ENCODE measurements at places on chromosomes 2 and 18.

DNA sequence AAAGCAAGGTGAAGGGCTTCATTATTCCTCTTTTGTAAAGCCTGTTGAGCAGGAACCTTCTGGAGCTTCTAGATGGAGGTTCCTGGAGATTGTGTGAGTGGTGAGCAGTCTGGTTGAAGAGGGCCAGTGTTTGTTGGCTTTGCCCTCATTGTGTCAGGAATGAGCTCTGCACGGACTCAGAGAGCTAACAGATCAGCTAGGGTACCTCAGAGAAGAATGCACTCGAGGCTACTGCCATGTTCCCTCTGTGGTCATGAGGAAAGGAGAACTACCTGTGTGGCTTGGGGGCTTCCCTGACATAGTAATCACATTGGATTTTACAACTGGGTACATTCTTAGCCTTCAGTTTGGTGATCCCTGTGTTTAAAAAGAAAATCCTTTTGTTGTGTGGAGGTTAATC, 46.6 kb downstream of the SPTBN1 start:
- DNase-seq, result no peak

GRCh38 chr2:136718273-136718672, 47.1 kb upstream of the THSD7B start:
- DNase-seq, result no peak

DNA sequence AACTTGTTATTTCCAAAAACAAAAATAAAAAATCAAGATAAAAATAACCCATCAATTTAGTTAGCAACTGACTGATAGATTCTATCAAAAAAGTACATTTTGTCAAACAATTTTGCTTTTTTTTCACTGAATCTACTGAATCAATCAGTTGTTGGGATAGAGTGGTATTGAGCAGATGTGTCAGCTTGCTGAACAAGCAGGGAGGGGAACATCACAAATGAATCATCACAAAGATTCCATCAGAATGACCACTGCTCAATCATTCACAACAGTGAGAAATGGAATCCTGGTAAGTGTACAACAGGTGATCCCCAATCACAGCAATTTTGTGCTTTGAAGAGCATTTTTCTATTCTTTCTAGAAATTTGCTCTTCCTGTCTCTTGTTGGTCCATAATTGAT, 12.3 kb upstream of the SLC14A2 start:
- DNase-seq, result no peak

GRCh38 chr2:195520671-195521155, 136.3 kb upstream of the SLC39A10 start:
- no peak for DNase-seq

- no peak for DNase-seq
Observed at GRCh38 chr2:160380611-160381010, 113.0 kb downstream of the RBMS1 start.

- no peak for DNase-seq
Observed at GRCh38 chr2:213751446-213751845, 467.2 kb downstream of the SPAG16 start.

- DNase-seq, result no peak
Observed at GRCh38 chr2:177573120-177573519, 180.5 kb downstream of the AGPS start.

DNA sequence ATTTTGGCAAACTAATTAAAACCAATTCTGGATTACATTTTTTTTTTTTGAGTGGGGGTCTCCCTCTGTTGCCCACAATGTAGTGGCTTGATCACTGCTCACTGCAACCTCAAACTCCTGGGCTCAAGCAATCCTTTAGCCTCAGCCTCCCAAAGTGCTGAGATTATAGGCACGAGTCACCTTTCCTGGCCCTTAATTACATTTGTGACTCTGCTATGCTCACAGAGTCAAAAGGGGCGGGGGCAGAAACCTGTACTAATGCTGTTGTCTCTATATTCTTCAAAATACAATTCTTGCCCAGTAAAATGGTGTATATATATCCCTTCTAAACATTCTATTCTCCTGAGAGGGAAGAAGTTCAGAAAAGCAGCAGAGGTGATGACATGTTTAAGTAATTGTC, 23.2 kb downstream of the PRKD3 start:
- no peak for DNase-seq

DNA sequence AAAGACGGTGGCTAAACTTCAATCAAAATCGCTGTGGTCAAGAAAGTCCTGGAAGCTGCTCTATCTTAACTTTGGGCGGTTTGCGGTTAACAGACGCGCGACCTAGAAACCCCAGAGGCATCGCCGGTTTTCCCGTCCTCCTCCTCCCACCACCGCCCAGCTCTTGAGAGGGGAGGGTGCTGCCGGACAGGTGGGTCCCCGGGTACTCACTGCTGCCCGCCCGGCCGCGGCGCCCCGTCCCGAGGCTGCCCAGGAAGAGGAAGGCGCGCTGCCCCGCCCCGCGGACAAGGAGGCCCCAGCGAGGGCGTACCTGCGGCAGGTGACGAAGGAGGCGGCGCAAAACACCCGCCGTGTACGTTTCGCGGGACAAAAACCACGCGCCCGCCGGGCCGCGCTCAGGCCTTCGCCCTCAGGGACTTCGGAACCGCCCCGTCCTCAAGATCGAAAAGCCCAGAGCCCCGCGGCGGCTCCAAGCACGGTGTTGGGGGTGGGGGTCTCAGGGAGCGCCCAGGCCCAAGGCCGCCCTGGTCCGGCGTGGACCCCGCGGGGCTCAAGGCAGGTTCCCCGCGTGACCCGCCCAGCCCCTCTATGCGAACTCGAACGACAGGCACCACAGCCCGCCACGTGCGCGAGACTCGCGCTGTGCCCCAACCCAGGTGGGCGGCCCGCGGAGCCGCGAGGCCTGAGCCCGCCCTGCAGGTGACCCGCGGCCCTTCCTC, at the start of gene SH3YL1:
SH3YL1 (minus strand) TSS at position 259 of the 719 bp plus-strand sequence; CDS start at position 211, 48 bp downstream.
- no peak for DNase-seq

DNA sequence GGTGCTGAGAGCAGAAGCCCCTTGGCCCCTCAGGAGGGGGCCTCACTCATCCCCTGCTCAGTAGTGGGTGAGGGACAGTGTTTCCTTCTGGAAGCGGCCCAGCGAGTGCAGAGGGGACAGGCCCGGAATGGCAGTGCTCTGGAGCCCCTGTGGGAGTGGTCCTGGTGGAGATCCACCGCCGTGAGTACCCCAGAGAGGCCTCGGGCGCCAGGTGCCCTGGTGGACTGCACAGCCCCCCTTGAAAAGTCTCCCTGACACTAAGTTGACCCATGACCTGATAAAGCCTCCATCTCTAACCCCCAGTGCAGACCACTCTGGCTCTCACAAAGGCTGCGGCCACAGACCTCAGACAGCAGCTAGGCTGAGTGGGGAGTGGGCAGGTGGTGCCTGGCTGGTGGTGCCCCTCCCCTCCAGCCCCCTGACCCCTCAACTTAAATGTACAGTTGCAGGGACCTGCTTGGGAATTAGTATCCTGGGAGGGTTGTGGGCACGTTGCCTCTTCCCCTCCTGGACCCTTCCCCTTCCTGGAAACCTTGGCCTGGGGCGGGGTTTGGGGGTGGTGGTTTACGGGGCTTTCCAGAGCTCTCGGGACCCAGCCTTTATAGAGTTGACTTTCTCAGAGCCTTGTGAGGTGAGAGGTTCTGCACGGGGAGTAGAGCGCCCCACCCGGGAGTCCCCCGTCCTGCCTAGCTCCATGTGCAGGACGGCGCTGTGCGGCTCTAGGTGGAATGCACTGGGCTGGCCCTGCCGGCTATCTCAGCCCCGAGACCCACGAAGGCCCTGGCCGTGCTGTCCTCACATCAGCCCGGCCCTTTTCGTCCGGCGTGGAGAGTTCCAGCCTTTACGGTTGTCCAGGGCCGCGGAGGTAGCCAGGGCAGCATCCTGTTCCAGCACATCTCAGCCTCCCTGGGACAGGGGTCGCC, 62.7 kb downstream of the RTP5 start:
- DNase-seq, result no peak

GRCh38 chr2:25358836-25359235, 17.1 kb upstream of the DNMT3A start:
- no peak for DNase-seq

DNA sequence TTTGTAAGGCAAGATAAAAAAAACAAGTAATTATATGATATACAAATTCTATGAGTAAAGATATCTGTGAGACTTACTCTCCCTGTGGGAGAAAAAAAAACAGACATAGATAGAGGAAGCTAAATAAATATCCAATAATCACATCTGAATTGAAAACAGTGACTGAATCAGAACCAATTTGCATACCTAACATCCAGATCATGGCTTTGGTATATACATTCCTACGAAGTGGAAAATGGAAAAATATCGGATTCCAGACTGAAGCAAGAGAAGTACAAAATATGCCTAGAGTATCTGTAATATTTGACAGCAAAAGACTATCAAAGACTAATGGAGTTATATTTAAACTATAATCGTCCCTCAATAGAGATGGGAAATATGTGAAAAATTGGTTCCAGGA, 1108.1 kb upstream of the CHAC2 start:
- no peak for DNase-seq

- DNase-seq, result no peak
Observed at GRCh38 chr2:20537423-20538307, 90.8 kb downstream of the RHOB start.

- DNase-seq, result no peak
Observed at GRCh38 chr2:209431701-209432100, 7.9 kb downstream of the MAP2 start.

GRCh38 chr2:106334802-106335201, 133.4 kb downstream of the RGPD3 start:
- DNase-seq, result no peak

DNA sequence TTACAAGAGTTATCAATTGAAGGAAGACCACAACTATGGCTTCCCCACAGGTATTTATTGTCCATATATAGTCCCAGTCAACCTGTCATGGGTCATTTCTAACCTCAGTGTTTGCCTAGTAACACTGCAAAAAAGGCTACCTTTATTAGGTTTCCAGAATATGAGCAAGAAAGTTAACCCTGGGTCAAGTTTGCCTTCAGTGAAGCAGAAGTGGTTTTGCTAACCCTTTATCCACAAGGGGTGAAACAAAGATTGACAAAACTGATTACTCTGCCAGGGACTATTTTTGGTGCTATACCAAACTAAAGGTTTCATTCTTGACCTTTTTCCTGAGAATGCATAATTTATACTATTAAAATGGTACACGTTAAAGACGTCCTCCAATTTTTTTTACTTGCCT, 28.8 kb downstream of the SP100 start:
- DNase-seq, result no peak

GRCh38 chr2:191443446-191443845, 198.2 kb downstream of the MYO1B start:
- no peak for DNase-seq

DNA sequence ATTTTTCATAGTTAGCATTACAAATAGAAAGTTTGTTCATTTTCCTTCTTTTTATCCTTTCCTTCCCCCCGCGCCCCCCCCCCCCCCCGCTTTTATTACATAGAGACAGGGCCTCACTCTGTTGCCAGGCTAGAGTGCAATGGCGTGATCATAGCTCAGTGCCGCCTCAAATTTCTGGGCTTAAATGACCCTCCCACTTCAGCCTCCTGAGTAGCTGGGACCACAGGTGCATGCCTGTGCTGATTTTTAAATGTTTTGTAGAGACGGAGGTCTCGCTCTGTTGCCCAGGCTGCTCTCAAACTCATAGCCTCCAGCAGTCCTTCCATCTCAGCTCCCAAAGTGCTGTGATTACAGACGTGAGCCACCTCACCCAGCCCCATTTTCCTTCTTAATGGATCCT, 91.2 kb upstream of the ALPP start:
- no peak for DNase-seq

DNA sequence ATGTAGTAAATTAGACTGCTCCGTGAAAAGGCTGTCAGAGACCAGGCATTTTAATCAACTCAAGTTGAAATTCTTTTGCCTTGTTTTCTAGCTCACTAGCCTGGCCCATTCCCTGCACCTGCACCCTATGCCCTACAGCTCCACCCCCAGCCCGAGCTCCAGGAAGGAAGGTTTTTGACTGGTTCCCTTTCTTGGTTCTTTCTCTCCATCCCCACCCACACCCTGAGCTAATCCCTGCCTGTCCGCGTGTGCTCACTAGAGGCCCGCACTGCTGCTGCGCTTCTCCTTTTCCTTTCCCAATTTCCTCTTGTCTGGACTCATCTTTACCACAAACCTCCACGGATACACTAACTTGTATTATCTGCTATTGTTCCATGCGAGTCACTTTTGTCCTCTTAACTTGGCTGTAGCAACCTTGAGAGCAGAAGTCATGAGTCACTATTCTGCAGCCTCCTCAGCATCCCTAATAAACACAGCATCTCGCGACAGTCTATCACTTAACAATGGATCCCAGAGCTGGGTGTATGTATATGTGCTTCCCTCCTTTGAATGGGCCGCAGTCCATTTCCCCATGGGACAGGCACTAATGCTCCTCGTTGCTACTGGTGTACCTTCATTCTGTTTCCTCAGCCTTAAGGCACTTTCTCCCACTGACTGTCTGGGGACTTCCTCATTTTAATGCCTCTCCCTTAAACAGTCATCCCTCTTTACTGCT, 36.5 kb downstream of the COLEC12 start:
- no peak for DNase-seq

- DNase-seq, result no peak
Observed at GRCh38 chr2:188870289-188870688, 103.9 kb upstream of the COL3A1 start.

DNA sequence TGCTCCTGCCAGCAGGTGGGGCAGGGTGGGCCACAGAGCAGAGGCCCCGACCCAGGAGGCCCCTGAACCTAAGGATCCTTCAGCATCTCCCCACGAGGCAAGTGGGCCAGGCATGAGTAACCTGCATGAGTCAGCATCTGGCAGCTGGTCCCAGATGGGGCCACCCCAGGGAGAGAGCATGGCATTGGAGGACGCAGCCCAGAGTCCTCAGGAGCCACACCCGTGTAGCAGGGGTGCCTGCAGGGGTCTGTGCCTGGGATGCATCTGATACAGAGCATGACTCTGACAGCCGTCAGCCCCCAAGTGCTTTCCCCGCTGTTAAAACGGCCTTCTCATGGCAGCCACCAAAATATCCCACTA, 185.6 kb upstream of the SALL3 start:
- no peak for DNase-seq

- DNase-seq, result no peak
Observed at GRCh38 chr2:195472501-195473234, 184.4 kb upstream of the SLC39A10 start.

DNA sequence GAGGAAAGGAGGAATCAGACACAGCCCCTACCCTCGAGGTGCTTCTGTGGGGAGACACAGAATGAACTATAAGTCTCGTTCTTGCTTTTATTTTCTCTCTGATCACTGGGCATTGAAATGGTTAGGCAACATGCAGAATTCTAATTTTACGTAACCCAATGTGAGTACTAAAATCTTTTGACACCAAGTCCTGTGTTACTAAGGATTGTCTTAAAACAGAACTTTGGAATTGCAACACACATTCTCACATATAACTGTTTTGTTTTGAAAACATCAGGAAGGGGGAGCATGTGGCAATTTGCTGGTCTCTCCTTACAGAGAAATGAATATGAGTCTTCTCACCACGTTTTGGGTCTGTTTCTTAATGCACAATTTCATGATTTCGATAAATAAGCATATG, 23.6 kb upstream of the SULT1C4 start:
- no peak for DNase-seq

DNA sequence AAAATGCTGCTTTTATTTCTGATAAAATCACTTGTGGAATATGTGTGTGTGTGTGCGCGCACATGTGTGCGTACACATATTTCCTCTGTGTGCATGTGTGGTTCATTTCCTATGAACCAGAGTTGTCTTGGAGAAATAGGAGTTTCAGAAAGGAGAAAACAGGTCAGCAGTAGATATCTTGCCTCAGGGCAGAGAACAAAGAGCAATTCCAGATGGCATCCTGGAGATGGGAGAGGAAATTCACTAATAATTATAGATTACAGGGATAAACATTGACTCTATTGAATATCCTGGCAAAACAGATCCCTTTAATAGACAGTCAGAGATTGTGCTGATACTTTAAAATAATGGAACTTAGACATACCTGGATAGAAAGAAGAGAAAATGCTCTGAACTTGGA, 298.0 kb downstream of the TRIB2 start:
- DNase-seq, result peak; percentile 62

All from NCI-H748 treated with DMSO at 0.1 percent for 48 hours (cell line).